ENCODE measurements at places on chromosomes 16 and 17.

- DNase-seq: peak; percentile 57
- H3K4me1 ChIP-seq: peaks cover 18% of the 10 kb centered on the region
- H3K4me3 ChIP-seq: peak overlapping the region; percentile 82
- H3K27me3 ChIP-seq: peaks cover 52% of the 10 kb centered on the region
Observed at GRCh38 chr17:57045868-57046704, 39.0 kb upstream of the AKAP1 start.

DNA sequence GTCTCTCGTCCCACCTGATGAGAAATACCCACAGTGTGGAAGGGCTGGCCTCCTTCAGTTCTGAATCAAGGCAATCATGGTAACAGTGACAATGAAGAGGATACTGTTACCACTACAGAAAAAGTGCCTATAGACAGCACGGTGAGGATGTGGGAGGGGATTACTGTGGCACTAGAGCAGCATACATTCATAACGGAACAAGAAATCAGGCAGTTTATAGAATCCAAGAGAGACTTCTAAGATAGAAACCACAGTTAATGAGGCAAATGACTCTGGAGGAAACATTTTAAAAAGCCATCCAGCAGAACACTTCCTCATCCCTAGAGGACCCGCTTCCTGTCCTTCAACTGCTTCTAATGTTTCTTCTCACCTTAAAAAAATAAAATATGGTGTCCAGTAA lies 2.7 kb downstream of the RUSF1 start:
- DNase-seq: peak; percentile 31
- H3K4me3 ChIP-seq: peak overlapping the region; percentile 54
- H3K27ac ChIP-seq: peak overlapping the region; percentile 79

DNA sequence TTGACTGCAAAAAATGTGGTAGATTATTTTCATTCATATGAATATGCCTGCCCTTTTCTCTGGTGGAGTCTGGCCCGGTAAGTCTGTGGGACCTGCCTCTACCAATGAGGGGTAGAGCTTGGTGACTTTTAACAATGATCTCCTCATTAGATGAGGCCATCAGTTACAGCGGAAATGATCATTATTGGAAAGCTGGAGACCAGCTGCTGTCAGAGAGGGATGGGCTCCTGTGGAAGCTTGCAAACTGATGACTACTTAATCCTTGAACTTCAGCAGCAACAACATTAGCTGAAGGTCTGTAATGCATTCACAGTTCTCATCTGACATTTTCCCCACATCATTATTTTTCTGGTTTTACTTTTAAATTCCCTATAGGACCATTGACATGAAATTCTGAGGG lies 194.1 kb downstream of the CDH13 start:
- H3K4me1 ChIP-seq: no peaks in the 10 kb centered on the region
- no peak for DNase-seq
- H3K27me3 ChIP-seq: no peaks in the 10 kb centered on the region
- H3K27ac ChIP-seq: no peak overlapping the region
- no peaks in the 10 kb centered on the region for H3K36me3 ChIP-seq

- peaks cover 7% of the 10 kb centered on the region for H3K36me3 ChIP-seq
- no peak for DNase-seq
- H3K4me1 ChIP-seq: peaks cover 10% of the 10 kb centered on the region
- no peaks in the 10 kb centered on the region for H3K27me3 ChIP-seq
- H3K4me3 ChIP-seq: no peak overlapping the region
Observed at GRCh38 chr16:8632675-8633182, 11.2 kb downstream of the METTL22 start.
